Epithelial cell of alveolus of lung (primary cell): ENCODE measurements at places on chromosomes 3 and 15. TPM values are rescaled to one million over a fixed set of nuclear protein-coding genes. Genes with fewer than 3 reads are reported as not detected.

DUOXA2 gene
- under 0.01 TPM in 1 of 2 replicates, not detected in the other for total RNA-seq

TRIM71 gene
- total RNA-seq: under 0.01 TPM in 1 of 2 replicates, not detected in the other

ADPRH gene
- 0.40 and 2.3 TPM in 2 replicates for total RNA-seq

GNB5 gene
- total RNA-seq: 17.1 and 21.9 TPM in 2 replicates

WWTR1 gene
- 46.2 and 112 TPM in 2 replicates for total RNA-seq

CHRFAM7A gene
- 0.56 TPM in 1 of 2 replicates, not detected in the other for total RNA-seq

CD96 gene
- total RNA-seq: 0.13 TPM in 1 of 2 replicates, not detected in the other

GPR15 gene
- not detected in 2 replicates for total RNA-seq

SOX14 gene
- not detected in 2 replicates for total RNA-seq

ECE2 gene
- total RNA-seq: not detected in 2 replicates

FSIP1 gene
- 0.16 and 0.26 TPM in 2 replicates for total RNA-seq

BCL2A1 gene
- total RNA-seq: 2.6 and 3.9 TPM in 2 replicates

FRG2C gene
- total RNA-seq: not detected in 2 replicates

ARNT2 gene
- total RNA-seq: 4.8 and 5.3 TPM in 2 replicates

ARHGEF26 gene
- 4.6 and 4.7 TPM in 2 replicates for total RNA-seq

HIGD2B gene
- total RNA-seq: not detected in 2 replicates

VWA5B2 gene
- total RNA-seq: not detected in 2 replicates

SLC24A5 gene
- not detected in 2 replicates for total RNA-seq

FEZF2 gene
- not detected in 2 replicates for total RNA-seq

GATM gene
- total RNA-seq: 0.13 and 0.96 TPM in 2 replicates

ALS2CL gene
- 2.1 and 44.2 TPM in 2 replicates for total RNA-seq

TIGIT gene
- not detected in 2 replicates for total RNA-seq

FBLN2 gene
- total RNA-seq: 25.2 and 49.4 TPM in 2 replicates

PLA2G4E gene
- total RNA-seq: not detected in 2 replicates

POC1A gene
- 4.1 and 8.7 TPM in 2 replicates for total RNA-seq

SHQ1 gene
- total RNA-seq: 14.9 and 15.6 TPM in 2 replicates

SYNPR gene
- total RNA-seq: not detected in 2 replicates

MME gene
- total RNA-seq: 96.5 and 111 TPM in 2 replicates

SLCO2A1 gene
- 2.3 and 4.0 TPM in 2 replicates for total RNA-seq

UROC1 gene
- not detected in 2 replicates for total RNA-seq

SNTN gene
- total RNA-seq: not detected in 2 replicates

IMPG2 gene
- under 0.01 and 0.24 TPM in 2 replicates for total RNA-seq

TYRO3 gene
- 10.1 and 12.4 TPM in 2 replicates for total RNA-seq

STAC gene
- 0.08 and 3.2 TPM in 2 replicates for total RNA-seq

TGM4 gene
- total RNA-seq: not detected in 2 replicates

EFCC1 gene
- total RNA-seq: 0.65 and 10.5 TPM in 2 replicates

SOX2 gene
- total RNA-seq: under 0.01 TPM in 1 of 2 replicates, not detected in the other

CHST14 gene
- total RNA-seq: 29.5 and 41.4 TPM in 2 replicates

TNFAIP8L3 gene
- 6.7 and 12.1 TPM in 2 replicates for total RNA-seq

MKRN2OS gene
- not detected in 2 replicates for total RNA-seq

CPNE9 gene
- not detected in 2 replicates for total RNA-seq

BRPF1 gene
- total RNA-seq: 10.5 and 11.5 TPM in 2 replicates

CHMP2B gene
- total RNA-seq: 26.9 and 34.4 TPM in 2 replicates

FAM43A gene
- total RNA-seq: 15.5 and 27.0 TPM in 2 replicates

ZMYND10 gene
- 0.48 and 1.4 TPM in 2 replicates for total RNA-seq

BUB1B gene
- 10.3 and 18.2 TPM in 2 replicates for total RNA-seq

CCR8 gene
- total RNA-seq: not detected in 2 replicates

SLC22A14 gene
- total RNA-seq: 0.40 TPM in 1 of 2 replicates, not detected in the other

GRK7 gene
- under 0.01 TPM in 1 of 2 replicates, not detected in the other for total RNA-seq

TP53BP1 gene
- total RNA-seq: 23.3 and 37.8 TPM in 2 replicates

SLC9C1 gene
- total RNA-seq: 0.26 TPM in 1 of 2 replicates, not detected in the other

CPLX3 gene
- total RNA-seq: 0.48 TPM in 1 of 2 replicates, not detected in the other
